ENCODE measurements at places on chromosomes 13 and 19.
A peak's percentile ranks its signal among the peaks of the same experiment; 100 is the strongest.

GRCh38 chr19:56637976-56638555 is 4.9 kb upstream of the SMIM17 start:
- DNase-seq, result peak; percentile 95

- peak; percentile 17 for DNase-seq
These were observed 1399.8 kb upstream of the SLC10A2 start for GRCh38 chr13:104466016-104466415.

DNA sequence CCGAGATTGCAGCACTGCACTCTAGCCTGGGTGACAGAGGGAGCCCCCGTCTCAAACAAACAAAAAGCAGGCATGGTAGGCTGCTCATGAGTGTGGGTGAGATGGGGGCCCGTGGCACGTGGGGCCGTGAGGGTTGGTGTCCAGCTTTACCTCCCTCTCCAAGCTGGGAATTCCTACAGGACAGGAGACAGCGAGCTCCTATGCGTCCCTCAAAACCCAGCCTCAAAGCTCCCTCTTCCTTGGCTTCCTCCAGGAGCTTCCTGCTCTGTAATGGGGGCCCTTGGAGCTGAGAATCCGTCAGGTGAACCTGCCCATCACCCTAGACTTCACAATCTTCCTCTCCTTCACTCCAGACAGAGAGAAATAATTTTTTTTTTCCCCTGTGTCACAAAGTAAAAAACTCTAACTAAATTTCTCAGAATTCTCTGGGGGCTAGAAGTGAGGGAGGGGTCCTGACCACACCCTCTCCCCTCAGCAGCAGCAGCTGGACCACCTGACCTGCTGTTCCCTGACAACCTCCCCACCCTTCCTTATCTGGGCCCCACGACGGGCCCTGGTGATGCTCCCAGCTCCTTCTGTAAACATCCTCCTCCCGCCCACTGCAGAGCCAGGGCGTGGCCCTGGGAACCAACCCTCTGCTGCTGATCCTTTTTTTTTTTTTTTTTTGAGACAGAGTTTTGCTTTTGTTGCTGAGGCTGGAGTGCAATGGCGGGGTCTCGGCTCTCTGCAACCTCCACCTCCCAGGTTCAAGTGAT is 22.1 kb upstream of the WDR18 start:
- peak; percentile 27 for DNase-seq

DNA sequence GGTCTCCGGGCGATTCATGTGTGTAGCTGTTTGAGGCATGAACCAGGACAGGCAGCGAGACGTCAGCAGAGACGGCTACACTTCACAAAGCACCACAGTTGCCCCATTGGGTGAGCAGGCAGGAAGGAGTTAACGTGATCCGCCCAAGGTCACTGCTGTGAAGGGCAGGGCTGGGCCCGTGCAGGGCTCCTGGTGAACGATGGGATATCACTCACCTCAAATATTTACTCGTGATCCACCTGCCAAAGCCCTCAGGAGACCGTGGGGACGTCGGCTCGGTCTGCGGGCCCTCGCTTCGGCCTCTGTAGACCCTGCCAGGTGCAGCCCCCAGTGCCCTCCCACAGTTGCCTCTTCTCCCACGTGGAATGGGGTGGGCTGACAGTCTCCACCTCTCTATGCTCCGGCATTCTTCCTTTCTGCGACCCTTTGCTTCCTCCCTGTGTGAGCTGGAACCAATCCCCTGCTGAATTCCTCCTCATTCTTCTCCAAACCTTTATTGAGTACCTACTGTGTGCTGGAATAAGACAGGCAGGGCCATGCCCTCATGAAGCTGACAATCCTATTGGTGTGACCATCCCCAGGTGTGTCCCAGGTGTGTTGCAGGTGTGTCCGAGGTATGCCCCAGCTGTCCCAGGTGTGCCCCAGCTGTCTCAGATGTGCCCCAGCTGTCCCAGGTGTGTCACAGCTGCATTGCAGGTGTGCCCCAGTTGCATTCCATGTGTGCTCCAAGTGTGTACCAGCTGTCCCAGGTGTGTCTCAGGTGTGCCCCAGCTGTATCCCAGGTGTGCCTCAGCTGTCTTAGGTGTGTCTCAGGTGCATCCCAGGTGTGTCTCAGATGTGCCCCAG is 2.0 kb upstream of the GRK1 start:
- DNase-seq, result peak; percentile 3

DNA sequence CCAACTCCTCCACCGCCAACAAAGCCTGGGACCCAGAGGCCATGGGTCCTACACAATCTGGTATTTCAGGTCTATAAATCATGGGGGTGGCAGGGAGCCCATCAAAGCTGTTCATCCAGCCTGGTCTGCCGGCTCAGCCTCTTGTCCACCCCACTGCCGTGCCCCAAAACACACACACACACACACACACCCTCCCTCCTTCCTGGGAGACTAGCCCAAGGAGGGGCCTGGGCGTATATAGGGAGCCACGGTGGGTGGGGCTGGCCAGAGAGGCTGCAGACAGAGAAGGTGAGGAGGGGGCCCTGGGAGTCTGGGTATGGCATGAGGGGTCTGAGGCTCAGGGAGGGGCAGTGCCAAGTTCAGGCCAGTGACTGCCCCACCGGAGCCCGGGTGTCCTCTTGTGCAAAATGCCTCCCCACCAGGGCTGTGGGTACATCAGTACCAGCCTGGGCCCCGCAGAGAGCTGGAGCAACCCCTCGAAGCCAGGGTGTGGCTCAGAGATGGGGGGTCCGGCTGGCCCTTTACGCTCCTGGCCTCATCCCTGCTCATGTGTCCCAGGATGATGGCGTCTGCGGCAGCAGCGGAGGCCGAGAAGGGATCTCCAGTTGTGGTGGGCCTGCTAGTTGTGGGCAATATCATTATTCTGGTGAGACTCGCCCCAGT is at the start of gene UPK1A:
Gene UPK1A (plus strand): TSS at position 267 of the 663 bp plus-strand sequence. CDS start 296 bp downstream, at position 563.
- no peak for DNase-seq

- DNase-seq, result no peak
These were observed 99.8 kb downstream of the LACC1 start for GRCh38 chr13:43979492-43979891.

GRCh38 chr19:54189145-54189734 is at the start of gene MBOAT7:
TSS of gene MBOAT7 (minus strand) at chr19:54189580. CDS start at chr19:54188508, 1,072 bp downstream.
- no peak for DNase-seq

GRCh38 chr13:113455384-113455783 is 2.1 kb upstream of the ADPRHL1 start:
- no peak for DNase-seq

GRCh38 chr13:71417205-71417604 is 449.8 kb downstream of the DACH1 start:
- no peak for DNase-seq

DNA sequence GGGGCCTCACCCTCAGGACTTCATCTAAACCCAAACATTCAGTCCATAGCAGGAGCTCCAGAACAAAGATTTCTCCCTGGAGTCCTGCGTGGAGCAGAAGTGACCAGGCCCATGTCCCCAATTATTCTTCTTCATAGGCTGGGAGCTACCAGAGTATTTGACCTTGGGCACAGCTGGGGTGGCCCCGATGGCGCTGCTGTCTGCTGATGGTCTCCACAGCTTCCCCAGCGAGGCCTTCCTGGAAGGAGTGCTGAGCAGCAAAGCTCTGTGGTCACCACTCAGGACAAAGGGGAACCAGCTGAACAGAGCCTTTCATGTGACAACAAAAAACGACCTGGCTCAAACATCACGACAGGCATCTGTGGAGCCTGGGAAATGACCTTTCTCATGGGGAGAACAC is 62.7 kb upstream of the ARGLU1 start:
- no peak for DNase-seq

GRCh38 chr13:109816808-109817203 is 30.4 kb upstream of the IRS2 start:
- no peak for DNase-seq
